Omental fat pad (tissue), 4 donors: ENCODE measurements at places on chromosomes 13 and 19. TPM values are rescaled to one million over a fixed set of nuclear protein-coding genes. Genes with fewer than 3 reads are reported as not detected.

Gene XPO4
- 24.5 TPM for total RNA-seq

Gene ZNF792
- 29.3 TPM for total RNA-seq

Gene TMEM59L
- total RNA-seq: not detected

Gene TPM4
- 486 TPM for total RNA-seq

Gene CYP2A6
- not detected for total RNA-seq

Gene KISS1R
- total RNA-seq: not detected

Gene TINCR
- total RNA-seq: 1.7 TPM

Gene SLC25A41
- not detected for total RNA-seq

GRCh38 chr19:18203408-18203862 is 407 bp downstream of the RAB3A start:
- DNase-seq: no peak

DNA sequence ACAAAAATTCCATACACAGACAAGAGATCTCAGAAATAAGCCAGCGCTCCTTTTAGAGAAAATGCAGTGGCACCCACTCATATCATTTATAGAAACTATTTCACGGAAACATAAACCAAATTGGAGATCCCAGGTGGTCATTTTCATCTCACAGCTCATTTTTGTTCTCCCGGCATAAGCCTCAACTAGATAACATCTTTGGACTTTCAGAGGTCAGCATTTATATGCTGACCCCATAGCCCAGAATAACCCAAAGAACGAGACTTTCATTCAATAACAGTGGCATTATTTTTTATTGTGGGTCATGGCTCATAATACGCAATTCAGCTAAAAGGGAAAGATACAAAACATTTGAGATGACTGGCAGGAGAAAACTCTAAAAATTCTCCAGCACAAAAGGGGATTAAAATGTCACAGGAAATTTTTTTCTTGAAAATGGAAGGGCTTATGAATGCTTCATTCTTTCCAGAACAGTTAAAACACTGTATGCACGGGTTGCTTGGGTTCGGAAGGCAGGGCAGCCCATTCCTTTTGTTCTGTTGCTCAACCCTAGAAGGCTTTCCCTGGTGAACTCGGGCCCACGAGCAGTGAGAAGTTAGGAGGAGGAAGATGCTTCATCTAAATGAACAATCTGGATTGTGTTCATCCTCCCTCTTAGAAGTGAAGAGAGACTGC is 24.0 kb downstream of the STARD13 start:
- DNase-seq: no peak

- no peak for DNase-seq
Observed at GRCh38 chr19:51508059-51508733, 6.6 kb upstream of the SIGLEC12 start.

GRCh38 chr13:107119989-107120881 is 552.3 kb upstream of the ARGLU1 start:
- no peak for DNase-seq

GRCh38 chr13:95677564-95678266 is 776 bp downstream of the DNAJC3 start:
- DNase-seq: peak; percentile 35

DNA sequence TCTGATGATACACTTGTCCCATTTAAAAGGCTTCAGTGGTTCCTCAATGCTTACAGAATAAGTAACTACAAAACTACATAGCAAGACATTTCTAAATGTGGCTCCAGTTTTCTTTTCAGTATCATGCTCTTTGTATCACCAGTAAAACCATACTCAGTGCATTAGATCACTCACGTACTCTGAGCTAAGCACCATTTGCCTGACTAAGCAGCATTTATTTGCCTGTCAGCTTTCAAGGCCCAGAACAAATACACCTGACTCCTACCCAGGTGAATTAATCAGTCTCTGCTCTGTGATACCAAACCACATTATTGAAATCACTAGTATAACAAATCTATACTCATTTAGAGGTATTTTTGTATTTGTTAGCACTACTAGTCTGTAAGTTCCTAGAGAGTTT is 47.4 kb upstream of the PCDH20 start:
- no peak for DNase-seq

DNA sequence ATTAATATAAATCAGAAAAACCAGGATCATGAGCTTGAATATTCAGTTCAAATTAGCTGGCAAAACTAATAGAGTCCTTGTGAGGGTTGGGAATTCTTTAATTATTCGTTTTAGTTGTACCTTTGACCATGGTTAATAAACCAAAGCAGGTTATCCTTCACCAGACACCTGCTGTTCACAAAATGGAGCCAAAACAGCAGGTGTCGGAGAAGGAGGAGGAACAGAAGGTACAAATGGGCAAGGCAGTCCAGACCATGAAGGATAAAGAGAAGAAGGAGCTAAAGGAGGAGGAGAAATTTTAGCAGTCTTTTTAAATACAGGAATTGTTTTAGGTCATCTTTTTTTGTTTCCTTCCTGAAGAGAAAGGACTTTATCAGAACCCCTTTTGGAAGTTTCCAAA is 106.1 kb downstream of the NHLRC3 start:
- DNase-seq: no peak

GRCh38 chr19:33235269-33235995 is 9.8 kb upstream of the SLC7A10 start:
- peak; percentile 97 for DNase-seq

DNA sequence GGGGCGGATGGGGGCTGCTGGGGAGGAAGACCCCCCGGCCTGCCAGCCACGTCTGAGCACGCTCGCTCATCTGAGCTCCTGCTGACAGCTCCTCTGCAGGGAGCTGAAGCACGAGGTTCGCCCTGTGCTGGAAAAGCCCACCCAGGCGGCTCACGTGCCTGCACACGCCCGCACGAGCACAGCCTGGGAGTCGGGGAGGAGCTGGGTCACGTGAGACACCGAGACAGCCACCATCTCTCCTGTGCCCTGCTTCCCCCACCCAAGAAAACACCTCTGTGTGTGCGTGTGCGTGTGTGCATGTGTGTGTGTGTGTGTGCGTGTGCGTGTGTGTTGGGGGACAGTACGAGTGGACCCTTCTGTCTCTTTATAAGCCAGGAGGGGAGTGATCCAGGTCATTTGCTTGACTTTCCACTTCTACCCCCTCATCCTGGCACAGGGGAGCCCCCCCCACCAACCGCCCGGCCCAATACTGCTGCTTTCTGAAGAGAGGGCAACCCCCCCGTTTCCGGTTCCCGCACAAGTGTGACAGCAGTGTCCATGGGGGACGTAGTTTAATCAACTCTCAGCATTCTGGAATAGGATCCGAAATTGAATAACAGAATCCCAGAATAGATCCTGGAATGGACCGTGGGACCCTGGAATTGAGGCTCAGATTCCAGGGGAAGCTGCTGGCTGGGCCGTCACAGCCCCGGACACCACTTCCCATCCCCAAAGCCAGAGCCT is 42.5 kb downstream of the CELF5 start:
- DNase-seq: no peak

GRCh38 chr19:45677351-45678230 is 9.6 kb downstream of the GIPR start:
- DNase-seq: peak; percentile 88

DNA sequence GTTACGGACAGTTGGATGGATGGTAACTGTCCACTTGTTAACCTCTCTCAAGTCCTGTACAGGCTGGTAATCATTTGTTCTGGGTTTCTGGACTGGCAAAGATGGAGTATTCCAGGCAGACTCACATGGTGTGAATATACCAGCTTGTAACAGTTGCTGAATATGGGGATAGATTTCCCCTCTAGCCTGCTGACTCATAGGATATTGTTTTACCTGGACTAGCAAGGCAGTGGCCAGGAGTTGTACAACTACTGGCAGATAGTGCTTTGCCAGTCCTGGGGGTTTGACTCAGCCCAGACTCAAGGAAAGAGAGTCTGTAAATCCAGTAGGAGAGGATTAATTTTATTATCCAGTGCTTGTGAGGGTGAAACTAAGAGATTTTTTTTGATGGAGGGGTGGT is 74.0 kb downstream of the ZNF100 start:
- no peak for DNase-seq

GRCh38 chr19:15126131-15126910 is 19.1 kb downstream of the SYDE1 start:
- no peak for DNase-seq

DNA sequence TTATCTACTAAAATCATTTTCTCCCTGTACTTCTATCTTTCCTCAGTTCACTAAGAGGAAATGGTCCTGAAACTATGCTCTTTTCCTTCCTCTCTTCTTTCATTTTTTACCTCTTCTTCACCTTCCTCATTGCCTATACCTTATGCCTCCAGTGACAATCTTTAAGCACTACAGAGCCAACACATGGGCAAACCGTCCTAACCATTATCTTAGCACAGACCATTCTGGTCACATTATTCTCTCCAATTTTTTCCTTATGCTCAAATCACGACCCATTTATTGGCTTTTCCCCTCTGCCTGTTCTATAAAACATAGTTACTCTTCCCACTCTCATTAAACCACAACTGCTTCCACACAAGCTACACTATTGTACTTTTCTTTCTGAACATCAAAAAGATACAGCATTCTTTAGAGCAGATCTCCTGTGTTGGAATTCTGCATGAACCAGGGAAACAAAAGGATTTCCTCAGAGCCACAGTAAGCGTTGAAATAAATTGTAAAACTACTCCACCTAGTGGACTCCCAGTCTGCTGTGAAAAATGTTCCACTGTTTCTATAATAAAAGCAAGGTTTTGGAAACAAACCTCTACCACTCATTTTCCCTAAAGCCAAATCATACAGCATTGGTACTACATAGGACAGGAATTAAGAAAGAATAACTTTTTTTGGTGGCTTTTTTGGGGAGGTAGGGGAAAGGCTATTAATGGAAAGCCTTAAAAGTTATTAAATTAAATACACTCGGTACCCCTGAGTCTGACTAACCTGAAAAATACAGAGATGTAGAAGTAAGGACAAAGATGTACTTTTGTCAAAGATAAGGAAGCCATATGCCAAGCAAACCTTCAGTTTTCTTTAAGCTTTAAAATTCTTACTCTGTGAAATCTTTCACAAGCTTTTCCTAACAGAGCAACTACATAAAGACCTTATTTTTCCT is 19.5 kb downstream of the NUFIP1 start:
- DNase-seq: no peak

DNA sequence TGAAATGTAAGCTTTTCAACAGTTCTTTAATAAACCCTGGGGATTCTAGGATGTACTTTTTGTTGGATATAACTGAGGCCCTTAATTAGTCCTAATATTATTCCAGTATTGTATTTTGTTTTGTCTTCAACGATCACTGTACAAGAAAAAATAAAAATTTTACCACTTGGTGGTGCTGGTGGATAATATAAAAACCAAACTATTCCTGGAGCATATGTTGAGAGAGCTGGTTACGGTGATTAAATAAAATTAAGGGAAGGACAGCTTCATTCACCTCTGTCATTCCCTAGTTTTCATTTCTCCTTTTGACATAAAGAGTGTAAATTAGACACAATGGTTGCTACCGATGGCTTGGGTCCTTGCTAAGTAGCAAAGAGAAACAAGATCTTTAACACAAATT is 598.6 kb upstream of the PCDH20 start:
- DNase-seq: no peak

DNA sequence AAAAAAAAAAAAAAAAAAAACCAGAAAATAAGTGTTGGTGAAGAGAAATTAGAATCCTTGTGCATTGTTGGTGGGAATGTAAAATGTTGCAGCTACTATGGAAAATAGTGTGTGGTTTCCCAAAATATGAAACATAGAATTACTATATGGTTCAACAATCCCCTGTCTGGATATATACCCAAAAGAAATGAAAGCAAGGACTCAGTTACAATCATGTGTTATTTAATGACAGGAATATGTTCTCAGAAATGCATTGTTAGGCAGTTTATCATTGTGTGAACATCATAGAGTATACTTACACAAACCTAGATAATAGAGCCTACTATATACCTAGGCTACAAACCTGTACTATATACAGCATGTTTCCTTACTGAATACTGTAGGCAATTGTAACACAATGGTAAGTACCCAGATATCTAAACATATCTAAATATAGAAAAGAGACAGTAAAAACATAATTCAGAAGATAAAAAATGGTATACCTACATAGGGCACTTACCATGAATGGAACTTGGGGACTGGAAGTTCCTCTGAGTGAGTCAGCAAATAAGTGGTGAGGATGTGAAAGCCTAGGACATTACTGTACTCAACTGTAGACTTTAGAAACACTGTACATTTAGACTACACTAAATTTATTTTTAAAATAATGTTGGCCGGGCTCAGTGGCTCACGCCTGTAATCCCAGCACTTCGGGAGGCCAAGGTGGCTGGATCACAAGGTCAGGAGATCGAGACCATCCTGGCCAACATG is 25.7 kb upstream of the SLC7A1 start:
- DNase-seq: no peak

DNA sequence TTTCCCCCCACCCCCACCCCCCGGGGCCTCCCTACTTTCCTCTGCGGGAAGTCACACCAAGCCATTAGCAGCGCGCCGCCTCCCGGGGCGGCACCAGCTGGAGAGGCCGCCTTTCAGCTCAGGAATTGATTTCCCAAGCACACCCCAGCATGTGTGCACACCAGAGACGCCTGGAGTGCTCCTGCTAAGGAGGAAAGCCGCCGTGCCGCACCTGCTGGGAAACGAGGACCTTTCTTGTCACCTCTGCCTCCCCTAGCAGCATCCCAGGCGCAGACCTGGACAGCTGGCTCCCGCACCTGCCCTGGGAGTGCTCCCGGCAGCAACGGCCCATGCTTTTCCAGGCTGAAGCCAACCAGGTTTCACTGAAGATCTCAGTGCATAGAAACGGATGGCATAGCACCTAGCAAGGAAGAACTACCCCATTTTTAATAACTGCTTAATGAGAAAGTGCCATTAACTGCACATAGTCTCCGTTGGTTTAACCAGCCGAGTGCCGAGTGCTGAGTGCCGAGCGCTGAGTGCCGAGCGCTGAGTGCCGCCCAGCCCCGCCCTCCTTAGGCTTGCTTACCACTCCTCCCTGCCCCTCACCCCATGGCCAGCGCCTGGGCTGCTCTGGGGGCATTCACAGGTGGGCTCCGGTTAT is 165.0 kb downstream of the USP12 start:
- no peak for DNase-seq

GRCh38 chr13:73038064-73038463 is 20.7 kb upstream of the KLF5 start:
- DNase-seq: no peak

GRCh38 chr19:13012690-13013608 is 17.7 kb downstream of the NFIX start:
- no peak for DNase-seq
